ENCODE measurements at places on chromosomes 16 and 17.

DNA sequence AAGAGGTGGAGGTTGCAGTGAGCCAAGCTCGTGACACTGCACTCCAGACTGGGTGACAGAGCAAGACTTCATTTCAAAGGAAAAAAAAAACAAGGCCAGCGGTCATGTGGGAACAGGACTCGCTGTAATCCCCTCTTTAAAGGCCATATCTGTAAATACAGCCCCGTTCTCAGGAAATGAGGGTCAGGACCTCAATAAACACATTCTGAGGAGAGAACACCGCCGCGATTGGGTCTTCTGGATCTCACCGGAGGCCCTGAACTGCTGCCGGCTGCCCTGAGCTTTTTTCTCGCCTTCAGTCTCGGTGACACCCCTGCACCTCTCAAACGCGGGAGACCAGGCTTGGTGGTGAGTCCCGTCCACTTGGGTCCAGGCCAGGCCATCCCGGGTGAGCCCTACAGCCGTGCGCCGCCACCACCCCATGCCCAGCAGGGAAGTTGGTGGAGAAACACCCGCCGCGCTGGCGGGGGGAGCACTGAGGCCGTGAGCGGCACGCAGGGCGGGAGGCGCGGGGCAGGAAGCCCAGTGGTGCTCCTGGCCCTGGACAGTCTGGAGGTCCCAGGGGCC, 28.4 kb downstream of the SLC25A10 start:
- no peak for DNase-seq

DNA sequence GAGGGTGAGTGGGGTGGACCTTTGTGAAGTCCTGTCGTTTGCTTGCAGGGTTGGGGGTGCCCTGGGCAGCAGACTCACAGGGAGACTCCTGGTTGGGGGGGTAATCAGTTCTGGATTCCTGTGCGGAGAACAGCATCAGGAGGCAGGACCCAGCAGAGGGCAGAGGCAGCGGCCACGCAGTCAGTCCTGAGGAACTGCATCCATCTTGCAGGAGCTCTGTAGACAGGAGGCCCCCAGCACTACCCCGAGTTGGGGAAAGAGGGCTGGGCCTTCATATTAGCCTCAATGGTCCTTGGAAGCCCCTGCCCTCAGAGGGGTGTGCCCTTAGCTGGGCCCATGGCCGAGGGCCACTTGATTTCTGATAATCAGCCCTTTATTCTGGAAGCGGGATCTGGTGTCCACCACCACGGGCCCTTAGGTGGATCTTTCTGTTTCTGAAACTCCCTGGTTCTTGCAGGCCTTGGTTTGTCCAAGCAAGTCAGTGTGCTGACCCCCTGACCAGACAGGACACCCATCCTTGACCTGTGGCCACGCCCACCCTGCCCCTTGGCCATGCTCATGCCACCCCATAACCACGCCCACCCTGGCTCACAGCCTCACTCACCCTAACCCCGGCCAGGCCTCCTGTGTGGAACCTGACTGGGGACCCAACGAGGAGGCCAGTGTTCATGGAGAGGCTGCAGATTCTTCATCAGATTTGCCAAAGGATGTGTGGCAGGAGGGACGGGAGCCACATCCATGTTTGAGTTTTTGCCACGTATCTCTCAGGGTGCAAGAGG, 73.5 kb upstream of the CBX4 start:
- no peak for DNase-seq

GRCh38 chr17:43438626-43439025, 39.8 kb downstream of the ARL4D start:
- DNase-seq, result no peak

- DNase-seq, result no peak
Observed at GRCh38 chr16:63066552-63066951, 1030.3 kb upstream of the CDH8 start.

GRCh38 chr16:47916266-47916665, 239.5 kb downstream of the ABCC12 start:
- DNase-seq, result no peak

DNA sequence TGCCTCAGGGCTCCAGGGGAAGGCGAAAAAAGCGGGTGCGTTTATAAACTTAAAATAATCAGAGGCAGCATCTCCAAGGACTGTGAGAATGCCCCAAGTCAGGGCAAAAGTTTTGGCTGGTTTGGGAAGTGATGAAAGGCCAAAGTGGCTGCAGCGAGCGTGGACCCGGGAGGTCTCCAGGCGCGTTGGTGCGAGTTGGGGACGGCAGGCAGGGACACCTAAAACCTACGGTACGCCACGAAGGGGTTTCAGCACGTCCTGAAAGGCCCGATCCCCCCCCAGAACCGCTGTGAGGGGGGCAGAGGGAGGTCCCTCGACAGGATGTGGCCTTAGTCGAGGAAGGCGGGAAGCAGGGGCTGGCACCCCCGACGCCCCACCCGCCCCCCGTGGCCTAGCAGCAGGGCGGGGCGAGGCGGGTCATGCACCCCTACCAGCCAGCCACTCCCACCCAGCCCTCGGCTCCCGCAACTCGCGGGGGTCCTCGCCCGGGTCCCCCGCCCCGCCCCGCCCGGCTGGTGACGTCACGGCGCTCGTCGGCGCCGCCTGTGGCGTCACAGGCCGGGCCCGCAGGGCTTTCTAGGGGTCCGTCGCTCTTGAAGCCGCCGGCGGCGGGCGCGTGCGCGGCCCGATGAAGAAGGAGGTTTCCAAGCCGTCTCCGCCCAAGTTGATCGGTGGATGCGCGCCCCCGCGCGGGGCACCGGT, at the start of gene MYCBPAP:
Gene MYCBPAP (plus strand): TSS at position 569 of the 702 bp plus-strand sequence. CDS start 236 bp downstream, outside the sequence.
- DNase-seq, result no peak

GRCh38 chr17:64055183-64056142, 35.0 kb upstream of the ICAM2 start:
- DNase-seq, result no peak

DNA sequence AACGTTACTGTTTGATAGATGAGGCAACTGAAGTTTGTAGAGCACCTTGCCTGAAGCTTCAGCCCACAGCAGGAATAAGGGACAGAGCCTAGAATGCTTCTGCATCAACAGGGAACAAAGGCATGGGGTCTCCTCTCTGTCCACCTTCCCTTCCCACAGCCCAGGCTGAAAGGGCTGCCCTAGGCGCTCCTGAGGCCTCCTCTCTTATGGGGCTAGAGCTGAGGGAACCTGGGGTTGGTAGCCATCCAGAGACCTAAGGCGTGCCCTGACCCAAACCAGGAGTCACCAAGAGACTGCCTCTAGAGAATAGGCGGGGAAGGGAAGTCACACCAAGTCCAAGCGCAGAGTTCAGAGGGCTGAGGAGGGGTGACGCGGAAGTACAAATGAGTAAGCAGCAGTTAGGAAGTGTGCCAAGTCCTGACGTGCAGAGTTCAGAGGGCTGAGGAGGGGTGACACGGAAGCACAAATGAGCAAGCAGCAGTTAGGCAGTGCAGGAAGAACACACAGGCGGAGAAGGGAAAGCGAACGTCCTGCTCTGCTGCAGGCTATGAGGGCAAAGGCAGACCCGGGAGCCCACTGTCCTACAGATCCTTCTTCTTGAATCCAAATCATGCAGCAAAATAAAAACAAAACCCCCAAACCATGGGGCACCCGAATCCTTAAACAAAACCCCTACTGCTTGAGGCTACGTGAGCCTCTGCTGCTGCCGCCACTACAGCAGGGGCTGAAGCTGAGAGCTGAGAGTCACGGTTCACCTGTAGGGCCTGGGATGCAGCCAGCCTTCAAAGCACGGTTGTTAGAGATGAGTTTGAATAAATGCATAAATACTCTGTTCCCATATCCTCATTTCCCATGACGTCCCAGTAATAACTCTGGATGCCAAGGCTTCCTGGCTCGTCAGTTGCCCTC, 2.7 kb upstream of the SPG7 start:
- no peak for DNase-seq

- no peak for DNase-seq
Observed at GRCh38 chr17:33623841-33624240, 330.7 kb upstream of the ASIC2 start.

DNA sequence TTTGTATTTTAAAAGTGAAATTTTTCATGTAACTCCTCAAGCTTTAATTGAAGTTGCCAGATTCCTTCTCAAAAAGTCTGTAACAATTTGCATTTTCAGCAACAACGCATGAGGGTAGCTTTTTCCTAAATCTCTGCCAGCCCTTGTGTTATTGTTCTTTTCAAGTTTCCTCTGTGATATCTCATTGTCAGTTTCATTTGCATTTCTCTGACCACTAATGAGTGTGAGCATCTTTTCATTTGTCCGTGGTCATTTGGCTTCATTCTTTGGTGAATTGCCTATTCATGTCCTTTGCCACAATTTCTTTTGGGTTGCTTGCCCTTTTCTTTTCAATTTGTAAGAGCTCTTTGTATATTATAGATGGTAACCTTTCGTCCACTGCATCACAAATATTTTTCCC, 68.0 kb upstream of the NKD1 start:
- no peak for DNase-seq

DNA sequence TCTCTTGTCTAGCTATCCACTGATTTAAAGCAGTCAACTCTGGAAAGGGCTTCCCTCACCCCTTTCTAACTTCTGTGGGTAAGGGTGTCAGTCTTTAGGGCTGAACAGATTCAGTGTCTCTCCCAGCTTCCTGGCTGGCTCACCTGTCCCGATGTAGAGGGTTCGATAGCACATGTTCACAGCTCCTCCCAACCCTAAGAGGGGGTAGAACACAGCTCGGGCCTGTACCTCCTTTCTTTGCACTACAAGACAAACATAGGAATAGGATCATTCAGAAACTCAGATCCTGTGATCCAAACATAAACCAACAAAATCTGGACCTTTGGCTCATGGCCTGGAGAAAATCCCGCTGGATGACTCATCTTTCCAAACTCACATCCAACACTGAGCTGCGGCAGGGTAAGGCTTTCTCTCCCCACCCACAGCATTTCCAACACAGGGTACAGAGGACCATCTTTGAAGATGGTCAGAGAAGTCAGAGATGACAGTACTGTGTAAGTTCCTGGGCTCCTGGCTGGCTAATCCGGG, 5.8 kb upstream of the DHRS13 start:
- DNase-seq, result no peak

DNA sequence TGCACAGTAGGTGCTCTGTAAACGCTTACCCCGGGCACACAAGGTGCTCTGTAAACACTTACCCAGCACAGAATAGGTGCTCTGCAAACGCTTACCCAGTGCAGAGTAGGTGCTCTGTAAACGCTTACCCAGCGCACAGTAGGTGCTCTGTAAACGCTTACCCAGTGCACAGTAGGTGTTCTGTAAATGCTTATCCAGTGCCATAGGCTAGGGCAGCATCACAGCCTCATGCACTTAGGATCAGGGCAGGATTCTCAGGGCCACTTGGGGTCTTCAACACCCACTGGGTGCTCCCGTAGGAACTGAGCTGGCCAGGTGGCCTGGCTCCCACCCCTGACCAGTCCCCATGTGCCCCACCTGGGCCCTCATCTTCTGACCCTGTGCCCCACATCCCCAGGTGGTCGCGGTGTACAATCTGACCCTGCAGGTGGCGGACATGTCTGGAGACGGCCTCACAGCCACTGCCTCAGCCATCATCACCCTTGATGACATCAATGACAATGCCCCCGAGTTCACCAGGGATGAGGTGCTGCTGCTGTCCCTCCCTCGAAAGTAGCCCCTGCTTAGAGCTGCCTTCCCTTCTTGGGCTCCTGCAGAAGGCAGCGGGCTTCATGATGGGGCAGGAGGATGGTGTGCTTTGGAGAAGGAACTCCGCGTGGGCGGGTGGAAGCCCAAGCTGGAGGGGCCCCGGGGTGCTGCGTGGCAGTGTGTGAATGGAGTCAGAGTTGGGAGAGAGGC, 13.1 kb downstream of the SLC22A31 start:
- no peak for DNase-seq

DNA sequence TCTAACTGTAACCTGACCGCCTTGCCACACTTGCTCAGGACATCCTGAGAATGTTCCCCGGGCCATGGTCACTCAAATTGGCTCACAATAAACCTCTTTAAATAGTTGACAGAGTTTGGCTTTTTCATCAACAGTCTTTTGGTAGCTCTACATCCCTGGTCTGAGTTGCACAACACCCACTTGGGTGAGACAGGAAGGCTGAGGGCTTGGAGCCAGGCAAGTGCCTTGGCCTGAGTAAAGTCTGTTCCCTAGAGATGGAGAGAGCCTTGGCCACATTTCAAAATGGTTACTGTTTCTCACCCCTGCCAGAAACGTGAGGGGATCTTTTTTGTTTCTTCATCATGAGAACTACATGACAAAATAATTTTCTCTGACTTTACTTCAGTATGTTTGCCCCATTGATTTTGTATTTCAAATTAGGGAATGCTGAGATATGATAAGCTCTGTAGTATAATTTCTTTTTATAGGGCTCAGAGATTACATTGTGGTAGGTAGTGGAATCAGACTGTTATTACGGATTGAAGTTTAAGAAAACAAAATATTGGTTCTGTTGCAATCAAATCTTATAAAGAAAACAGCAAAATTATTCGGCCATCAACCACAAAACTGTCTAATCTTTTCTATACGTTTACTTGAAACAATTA, 53.9 kb upstream of the NETO2 start:
- DNase-seq, result no peak

GRCh38 chr17:48596735-48597527, 3.4 kb upstream of the HOXB5 start:
- no peak for DNase-seq

DNA sequence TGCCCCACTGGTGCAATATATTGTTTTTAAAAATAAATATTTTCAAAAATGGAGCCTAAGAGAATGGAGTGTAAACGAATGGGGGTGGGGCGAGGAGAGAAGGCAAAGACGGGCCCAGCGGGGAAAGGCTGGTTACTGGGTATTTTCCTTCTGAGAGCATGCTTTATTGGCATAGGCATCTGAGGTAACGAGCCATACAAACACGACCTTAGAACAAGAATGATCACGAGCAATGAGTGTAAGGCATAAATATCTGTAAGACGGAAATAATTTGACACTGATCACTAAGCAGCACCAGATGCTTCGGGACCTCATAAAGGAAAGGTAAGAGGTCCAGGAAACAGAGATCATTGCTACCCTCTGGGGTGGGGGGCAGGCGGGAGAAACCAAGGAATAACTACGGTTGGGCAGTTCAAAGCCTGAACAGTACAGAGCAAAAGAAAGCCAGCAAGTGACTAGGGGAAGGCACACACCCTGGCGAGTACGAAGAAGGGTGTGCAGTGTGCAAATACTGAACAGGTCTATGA, 959 bp downstream of the SSH2 start:
- peak; percentile 66 for DNase-seq

DNA sequence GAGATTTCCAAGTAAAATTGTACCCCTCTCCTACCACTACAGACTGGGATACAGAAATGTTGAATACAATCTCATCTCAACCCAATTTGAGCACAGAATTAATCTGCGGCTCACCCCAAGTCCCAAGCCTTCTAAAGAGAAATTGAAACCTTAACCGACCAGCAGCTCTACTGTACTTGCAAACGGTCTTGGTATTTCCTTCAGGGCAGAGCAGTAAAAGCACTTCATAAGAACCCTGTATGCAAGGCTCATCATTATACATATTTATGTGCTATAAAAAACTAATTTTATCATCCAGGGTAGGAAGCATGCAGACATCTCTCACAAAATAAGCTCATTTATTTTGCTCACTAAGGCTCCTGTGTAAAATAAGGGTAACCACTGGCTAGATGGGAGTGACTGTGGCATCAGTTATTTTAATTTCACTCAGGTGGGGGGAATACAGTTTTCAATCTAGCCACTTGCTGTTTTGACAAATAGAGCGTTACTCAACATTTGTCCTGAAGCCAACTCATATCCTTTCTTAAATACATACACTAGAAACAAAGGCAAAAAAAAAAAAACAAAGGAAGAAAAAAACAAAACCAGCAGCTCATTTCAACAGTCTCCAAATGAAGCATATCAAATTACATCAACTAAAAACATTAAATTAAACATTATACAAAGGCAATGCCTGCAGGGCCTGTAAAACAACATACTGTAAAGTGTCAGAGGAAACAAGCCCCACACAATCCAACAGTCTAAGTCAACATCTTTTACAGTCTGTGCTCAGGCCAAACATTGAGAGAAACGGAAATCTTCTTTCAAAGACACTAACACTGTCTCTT, 65.0 kb downstream of the PARN start:
- no peak for DNase-seq
